ENCODE measurements at places on chromosomes 1 and 21.

- peak; percentile 26 for DNase-seq
These were observed 59.0 kb upstream of the BCAR3 start for GRCh38 chr1:93740601-93741031.

DNA sequence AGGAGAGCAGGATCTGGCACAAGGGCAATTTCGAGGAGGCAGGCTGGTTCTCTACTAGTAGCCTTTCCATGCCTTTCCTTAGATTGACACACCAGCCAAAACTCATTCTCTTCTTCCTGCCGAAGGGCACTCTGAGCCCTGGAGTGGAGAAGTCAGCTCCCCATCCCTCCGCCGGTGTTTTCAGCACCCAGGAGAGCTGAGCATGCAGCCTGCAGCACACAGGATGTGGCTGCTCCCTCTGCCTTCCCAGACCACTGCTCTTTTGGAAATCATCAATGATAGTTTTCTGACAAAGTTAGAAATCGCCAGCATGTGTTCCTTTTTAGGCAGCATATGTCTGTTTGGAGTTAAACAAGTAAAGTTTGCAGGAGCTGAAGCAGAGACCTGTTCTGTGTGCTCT is 11.7 kb downstream of the RNU5D-1 start:
- DNase-seq = no peak

GRCh38 chr1:36836196-36836883 is 198.0 kb downstream of the GRIK3 start:
- no peak for DNase-seq

DNA sequence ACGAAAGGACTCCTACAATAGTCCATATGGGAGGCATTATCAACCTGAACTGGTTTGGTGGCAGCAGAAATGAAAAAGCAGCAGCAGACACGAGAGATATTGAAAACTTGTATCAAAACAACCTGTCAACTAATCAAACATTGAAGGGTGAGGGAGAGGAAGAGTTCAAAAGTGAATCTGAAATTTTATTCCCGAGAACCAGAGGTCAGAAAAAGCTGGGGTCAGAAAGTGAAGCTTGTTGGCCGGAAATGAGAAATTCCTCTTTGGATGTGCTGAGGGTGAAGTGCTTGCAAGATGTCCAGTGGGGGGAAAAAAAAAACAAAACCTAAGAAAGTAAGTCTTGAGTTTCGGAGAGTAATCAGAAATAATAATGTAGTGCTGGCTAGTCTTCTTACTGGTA is 1.9 kb upstream of the C4BPA start:
- no peak for DNase-seq

GRCh38 chr1:114113411-114114184 is 40.1 kb downstream of the SYT6 start:
- no peak for DNase-seq

GRCh38 chr1:235917267-235917811 is 50.6 kb upstream of the LYST start:
- DNase-seq = peak; percentile 85

DNA sequence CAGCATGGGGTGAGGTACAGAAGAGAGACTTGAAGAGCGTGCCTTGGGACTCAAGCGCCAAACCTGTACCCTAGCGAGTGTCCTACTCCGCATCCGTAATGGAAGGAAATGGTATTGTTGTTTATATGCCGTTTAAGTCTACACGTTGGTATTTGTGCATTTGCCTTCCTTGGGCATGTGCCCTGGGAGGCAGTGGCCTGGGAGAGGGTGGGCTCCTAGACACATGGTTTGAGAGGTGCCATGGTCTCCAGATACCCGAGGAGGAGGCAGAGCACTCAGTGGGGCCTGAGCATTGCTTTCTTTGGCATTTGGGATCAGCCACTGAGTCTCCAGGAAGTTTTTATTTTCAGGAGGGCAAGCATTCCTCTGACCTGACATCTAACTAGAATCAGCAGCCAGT is 6.5 kb downstream of the ZNF672 start:
- DNase-seq = no peak

DNA sequence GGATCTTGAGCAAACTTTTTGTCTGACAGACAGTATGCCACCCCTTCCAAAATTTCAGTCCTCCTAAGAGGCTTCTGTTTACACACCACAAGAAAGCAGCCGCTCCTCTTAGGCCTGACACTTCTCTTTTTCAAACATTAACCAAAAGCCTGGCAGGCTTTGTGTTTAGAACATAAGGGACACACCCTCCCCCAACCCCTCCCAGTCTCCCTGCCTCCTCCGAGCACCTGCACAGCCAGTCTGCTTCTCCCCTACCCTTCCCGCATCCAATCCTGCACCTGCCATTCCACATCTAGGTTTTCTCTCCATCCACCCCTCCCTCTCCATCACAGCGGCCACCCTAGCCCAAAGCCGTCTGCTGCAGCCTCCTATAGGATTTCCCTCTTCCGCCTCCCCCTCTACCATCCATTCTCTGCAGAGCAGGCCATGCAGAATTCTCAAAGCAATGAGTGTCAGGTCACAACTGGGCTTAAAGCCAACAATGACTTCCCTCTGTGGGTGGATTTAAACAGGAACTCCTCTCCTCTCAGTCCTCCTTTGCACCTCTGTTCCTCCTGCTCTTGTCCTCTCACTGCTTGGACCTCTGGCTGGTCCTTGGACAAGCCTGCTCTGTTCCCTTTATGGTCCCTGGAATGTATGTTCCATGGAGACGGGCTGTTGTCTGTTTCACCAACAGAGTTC is 478.2 kb downstream of the NPHP4 start:
- DNase-seq = no peak

- no peak for DNase-seq
These were observed 19.8 kb downstream of the COL16A1 start for GRCh38 chr1:31683997-31684396.

DNA sequence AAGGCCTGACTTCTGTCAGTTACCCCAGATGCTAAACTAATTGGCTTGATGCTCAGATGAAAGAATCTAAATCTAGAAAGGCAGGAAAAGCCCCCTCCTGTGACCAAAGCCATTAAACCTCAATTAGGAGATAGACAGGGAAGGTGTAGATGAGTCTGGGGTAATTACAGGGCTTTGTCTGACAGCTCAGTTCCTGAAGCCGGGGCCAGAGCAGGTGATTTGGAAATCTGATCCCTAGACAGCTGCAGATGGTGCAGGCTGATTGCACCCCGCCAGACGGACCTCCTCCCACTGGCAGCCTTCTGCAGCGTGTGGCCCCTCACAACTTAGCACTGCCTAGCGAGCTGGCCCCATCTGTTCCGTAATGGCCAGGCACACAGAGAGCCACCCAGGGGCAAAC is 395.1 kb downstream of the HLX start:
- peak; percentile 53 for DNase-seq

GRCh38 chr1:15153842-15154479 is 414 bp downstream of the TMEM51 start:
- no peak for DNase-seq

- DNase-seq = peak; percentile 4
These were observed 504 bp downstream of the H6PD start for GRCh38 chr1:9235096-9235459.

- DNase-seq = no peak
These were observed 23.0 kb upstream of the WLS start for GRCh38 chr1:68255301-68255700.

DNA sequence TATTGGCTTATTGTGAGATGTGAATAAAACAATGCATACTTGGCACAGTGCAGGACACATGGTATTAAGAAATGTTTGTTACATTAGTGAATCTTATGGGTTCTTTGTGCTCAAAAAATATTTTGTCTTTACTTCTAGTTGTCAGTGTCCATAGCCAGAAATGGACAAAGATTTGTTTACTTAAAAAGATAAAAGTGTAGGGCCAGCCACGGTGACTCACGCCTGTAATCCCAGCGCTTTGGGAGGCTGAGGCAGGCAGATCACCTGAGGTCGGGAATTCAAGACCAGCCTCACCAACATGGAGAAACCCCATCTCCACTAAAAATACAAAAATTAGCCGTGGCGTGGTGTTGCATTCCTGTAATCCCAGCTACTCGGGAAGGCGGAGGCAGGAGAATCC is 654.6 kb upstream of the NEGR1 start:
- DNase-seq = no peak

- no peak for DNase-seq
These were observed 19.4 kb upstream of the TMEM125 start for GRCh38 chr1:43250351-43250761.

DNA sequence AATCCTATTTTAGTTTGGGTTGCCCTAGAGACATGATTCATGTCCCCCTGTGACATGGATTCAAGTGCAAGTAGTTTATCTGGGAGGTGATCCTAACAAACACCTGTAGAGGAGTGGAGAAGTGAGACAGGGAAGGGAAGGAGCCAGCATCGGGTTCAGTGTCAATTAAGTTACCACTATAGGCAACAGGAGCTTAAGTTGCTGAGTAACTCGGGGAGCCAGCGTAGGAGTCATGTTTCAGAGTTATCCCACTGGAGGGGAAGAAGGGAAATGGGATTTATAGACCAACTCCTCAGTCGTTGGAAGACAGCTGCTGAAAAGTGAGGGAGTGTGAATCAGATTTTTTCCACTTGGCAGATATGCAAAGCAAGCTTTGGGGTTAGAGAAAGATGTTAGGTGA is 54.9 kb downstream of the SLC30A7 start:
- no peak for DNase-seq

GRCh38 chr1:9344426-9345200 is 51.9 kb downstream of the SPSB1 start:
- no peak for DNase-seq

DNA sequence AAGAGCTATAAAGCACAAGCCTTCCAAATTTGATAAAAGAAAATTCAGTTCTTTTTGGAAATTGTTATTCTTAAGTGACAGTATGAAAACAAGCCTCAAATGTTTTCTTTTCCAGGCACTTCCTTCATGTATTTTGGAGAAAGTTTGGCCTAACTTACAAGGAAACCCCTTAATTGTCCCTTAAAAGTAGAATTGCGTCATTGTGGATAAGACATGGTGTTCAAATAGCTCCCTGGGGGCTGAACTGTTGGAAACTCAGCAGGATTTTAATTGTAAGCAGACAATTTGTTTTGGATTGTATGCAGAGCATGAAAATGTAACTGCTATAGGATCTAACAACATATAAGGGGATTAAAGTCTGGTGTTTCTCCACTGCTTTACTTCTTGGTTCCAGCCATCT is 35.4 kb upstream of the FGGY start:
- no peak for DNase-seq

DNA sequence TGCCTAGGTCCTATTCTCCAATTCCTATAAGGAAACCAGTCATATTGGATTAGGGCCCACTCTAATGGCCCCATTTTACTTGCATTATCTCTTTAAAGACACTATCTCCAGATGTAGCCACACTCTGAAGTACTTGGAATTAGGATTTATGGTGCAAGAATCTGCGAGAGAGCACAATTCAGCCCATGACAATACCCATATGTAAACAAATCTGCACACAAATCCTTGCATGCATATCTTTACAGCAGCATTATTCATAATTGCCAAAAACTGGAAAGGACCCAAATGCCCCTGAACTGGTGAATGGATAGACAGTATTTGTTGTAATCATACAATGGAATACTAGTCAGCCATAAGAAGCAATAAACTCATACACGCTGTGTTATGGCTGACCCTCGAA is 229.8 kb upstream of the ADAMTS5 start:
- no peak for DNase-seq

- peak; percentile 80 for DNase-seq
These were observed 600.5 kb downstream of the USP25 start for GRCh38 chr21:16330082-16330907.

DNA sequence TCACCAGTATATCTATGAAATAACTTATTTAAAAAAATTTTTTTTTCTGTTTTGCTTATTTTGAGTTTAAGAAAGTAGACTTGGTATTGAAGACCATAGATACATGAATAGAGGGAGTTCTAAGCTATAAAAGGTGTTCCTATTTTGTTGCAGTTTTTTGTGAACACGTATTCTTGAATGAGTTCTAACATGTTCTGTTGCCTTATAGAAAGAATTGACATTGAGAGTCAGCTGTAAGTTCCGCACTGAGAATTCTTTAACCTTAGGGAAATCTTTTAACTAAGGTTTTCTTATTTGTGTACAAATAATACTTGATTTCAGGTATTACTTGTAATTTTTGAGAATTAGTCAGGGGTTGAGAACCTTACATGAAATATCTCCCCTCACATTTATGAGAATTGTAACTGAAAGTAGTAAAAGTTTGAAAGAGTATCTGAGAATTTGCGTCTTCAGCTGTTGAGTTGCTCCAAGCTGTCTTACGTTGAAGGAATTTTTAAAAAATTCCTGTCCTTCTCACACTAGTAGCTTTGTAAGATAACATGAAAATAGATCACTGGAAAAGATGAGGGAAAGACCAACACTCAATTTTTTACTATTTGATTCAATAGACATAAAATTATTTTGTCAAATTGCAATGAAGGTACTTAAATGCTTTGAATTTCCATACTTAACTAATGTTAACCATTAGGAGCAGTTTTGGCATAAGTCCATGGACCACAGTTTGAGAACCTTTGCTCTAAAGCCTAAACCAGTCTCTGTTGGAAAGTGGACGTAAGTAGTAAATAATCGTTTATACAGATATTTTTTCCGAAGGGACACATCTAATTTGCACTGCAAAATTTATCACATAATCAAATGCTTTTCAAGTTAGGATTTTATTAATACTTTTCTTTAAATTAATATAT is 3.8 kb downstream of the DR1 start:
- DNase-seq = no peak

DNA sequence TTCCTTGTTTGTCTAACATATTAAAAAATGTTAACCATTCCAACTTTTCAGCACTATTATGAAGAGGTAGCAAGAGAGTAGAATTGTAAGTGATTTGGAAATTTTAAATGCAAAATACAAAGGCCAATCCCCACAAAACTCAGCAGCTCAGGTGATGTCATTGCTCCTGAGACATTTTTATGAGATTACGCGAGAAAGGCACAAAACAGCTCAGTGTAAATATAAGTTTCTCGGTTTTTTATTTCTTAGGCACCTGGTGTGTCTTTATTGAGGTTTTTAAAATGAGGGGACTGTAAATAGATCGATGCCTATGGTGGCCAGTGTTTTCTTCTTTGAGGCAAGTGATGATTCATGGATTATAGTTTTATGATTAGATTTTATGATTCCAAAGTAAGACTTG is 6.1 kb downstream of the ABCG1 start:
- no peak for DNase-seq

GRCh38 chr1:90274376-90274775 is 279.5 kb downstream of the ZNF326 start:
- no peak for DNase-seq

DNA sequence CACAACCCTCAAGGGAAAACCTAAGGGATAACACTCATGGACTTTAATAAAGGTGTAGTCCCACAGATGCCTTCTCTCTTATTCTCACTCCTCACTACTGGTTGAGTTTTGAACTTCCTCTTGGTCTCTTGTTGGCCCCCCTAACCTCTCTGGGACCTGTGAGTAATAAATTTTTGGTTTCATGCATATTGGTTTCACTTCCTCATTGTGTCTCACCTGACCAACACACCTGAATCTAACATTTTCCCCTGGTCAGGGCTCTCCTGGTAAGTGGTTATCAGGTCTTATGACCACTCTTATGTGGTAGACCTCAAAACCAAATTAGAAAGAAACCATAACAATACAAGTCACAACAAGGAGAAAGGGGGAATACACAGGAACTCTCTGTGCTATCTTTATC is 60.5 kb upstream of the PRMT6 start:
- no peak for DNase-seq

GRCh38 chr1:15526021-15526489 is 593 bp upstream of the DNAJC16 start:
- DNase-seq = peak; percentile 48

GRCh38 chr1:15884477-15884876 is 37.0 kb downstream of the SPEN start:
- no peak for DNase-seq
